ENCODE measurements at places on chromosomes 11 and 22.

DNA sequence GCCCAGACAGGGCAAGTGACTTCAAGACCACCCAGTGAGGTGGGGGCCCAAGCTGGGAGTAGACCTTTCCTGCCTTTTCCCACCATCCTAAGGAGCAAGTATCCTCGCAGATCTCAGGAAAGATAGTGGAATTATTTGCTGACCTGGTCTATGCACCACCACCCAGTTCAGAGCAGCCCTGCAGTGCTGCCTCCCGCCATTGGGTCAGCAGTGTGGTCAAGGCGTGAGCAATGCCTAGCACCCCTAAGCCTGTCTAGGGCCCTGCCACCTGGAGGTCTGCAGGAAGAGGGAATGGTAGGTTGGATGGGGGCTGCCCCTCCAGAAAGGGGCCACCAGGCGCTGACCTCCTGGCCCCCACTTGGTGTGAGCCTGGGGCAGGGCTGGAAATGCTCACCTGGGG, 6.5 kb downstream of the MTFP1 start:
- DNase-seq, result no peak

GRCh38 chr22:37310815-37311595, 28.7 kb downstream of the CYTH4 start:
- DNase-seq, result no peak

DNA sequence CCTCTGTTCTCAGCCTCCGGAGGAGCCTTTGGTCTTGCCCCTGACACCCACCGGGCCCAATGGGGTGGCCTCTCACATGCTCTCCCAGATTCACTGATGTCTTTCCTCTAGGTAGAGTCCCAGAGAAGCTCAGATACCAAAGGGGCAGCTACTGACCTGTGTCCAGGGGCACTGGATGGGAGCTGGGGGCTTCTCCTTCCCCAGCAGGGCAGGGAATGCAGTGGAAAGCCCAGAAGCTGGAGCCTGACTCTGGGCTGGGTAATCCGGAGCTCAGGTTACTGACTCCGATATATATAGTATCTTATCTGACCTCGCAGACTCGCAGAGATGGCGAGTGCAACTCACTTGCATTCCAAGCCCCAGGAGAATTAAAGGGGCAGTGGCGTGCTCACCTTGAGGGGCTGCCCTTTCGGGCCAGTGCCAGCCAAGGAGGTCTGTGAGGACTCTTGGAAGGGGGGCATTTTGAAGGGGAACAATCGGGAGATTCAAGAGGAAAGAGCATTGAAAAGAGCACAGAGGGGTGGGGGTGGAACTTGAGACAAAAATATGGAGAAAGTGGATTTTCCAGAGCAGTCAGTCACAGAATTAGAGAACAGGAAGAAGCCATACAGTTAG, 2.5 kb downstream of the USP2 start:
- no peak for DNase-seq

DNA sequence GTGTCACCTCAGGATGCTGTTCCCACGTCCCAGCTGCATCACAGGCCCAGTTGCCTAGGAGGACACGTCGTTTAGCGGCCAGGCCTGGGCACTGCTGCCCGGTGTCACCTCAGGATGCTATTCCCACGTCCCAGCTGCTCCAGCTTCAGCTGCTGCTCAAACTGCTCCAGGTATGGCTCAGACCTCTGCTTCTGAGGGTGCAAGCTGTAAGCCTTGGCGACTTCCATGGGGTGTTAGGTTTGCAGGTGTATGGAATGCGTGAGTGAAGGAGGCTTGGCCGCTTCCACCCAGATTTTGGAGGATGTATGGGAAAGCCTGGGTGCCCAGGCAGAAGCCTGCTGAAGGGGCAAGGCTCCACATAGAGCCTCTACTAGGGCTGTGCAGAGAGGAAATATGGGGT, 205.3 kb upstream of the B3GAT1 start:
- no peak for DNase-seq

DNA sequence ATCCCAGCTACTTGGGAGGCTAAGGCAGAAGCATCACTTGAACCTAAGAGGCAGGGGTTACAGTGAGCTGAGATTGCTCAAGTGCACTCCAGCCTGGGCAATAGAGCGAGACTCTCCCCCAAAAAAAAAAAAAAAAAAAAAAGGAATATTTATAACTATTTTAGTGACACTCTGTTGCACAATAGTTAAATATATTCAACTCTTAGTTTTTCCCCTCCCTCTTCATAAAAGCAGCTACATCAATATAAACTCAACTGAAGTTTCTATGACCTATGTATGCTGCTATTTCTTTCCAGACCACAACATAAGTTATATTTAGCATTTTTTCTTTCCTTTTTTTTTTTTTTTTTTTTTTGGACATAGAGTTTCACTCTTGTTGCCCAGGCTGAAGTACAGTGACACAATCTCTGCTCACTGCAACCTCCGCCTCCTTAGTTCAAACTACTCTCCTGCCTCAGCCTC, 19.2 kb downstream of the CELF1 start:
- DNase-seq, result no peak

DNA sequence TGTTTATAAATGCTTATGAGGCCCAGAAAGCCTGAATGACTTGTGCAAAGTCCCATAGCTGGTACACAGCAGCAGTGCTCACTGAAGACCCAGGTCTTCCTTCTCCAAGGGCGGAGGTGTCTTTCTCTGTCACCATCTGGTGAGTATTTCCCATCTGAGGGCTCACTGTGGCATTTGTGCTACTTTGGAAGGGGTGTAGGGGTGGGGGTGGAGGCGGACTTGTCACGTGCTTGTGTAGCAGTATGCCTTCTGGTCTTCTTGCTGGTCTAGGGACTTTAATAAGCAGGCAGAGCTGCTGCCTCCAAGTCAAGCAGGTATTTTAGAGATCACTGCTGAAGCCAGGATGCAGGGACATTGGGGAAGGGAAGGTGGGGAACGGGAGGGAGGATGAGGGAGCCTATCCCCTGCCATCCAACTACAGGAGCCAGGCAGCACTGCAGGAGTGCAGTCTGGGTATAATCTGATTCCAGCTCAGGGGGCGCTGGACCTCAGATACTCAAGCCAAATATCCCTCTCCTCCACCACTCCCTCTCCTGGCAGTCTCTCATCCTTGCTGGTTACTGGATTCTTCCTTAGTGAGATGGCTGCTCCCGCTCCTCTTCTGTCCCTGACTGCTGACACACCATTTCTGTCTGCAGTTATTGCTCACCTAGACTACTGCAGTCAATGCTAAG, 3.4 kb downstream of the ABCC8 start:
- DNase-seq, result no peak

DNA sequence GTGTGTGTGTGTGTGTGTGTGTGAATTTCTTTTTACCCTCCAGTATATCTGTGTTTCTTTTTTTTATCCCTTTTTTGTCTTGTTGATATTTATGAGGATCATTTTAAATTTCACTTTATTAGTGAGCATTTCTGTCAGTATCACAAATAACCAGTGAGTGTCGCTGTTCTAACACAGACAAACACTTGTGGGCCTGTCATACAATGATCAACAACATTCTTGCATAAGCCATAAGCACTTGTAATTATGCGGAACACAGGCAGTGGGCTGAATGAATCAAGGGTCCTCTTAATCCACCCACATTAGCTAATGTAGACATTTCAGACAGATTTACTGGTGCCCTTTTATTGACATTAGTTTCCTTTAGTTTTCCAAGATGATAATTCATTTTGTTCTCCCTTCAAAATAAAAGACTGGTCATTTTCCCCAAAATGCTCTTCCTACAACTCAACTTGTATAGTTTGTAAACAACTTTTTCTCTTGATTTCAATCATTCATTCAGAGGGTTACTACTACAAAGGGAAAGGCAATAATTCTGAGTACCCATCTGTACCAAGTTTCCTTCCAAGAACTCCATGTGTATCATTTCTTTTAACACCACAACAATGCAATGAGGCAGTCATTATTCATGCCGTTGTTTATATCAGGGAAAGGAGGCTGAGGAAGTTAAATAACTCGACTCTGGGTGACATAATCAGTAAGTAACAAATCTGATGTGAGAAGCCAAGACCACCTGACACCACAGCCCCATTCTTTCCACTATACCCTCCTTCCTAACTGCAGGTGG, 34.5 kb upstream of the ANO3 start:
- DNase-seq, result no peak

DNA sequence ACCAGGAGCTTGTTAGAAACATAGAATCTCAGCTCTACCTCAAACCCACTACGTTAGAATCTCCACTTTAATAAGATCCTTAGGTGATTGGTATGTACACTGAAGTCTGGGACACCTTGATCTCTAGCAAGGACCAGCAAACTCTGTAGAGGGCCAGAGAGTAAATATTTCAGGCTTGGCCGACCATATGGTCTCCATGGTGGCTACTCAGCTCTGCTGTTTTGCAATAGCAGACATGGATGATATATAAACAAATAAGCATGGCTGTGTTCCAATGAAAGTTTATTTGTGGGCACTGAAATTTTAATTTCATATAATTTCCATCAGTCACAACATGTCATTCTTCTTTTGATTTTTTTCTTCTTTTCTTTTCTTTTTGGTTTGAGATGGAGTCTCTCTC, 23.9 kb downstream of the UBASH3B start:
- no peak for DNase-seq

GRCh38 chr11:10973416-10973815, 115.6 kb upstream of the ZBED5 start:
- DNase-seq, result no peak

DNA sequence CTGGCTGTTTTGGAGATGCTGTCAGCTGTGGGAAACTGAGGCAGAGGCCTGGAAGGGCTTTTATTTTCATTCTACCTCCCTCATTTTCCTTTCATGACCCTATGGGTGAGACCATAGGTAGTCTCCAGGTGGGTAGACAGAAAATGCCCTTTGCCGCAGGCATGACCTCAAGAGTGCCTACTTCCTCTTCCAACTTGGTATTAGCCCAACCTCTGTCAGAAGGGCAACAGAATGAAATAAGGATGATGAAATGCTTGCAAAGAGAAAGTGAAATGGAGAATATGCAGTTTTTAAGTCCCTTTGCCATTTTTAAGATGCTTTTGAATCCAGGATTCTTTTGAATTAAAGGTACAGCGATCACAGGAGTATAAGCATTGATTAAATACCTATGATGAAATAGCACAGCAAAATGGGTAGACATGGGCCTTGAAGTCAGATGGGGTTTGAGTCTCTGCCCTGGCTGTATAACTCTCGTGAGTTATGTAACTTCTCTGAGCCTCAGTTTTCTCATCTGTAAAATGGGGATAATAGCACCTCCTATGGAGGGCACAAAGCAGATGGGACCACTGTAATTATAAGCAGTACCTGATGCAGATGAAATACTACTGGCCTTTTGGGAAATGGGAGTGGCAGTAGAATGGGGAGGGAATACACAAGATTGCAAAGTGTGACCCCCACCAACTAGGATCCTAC, 3.7 kb downstream of the ASPHD2 start:
- DNase-seq, result no peak
